ENCODE measurements at places on chromosomes 2 and 18.

- DNase-seq = no peak
Observed at GRCh38 chr2:167860082-167860481, 387.3 kb downstream of the STK39 start.

DNA sequence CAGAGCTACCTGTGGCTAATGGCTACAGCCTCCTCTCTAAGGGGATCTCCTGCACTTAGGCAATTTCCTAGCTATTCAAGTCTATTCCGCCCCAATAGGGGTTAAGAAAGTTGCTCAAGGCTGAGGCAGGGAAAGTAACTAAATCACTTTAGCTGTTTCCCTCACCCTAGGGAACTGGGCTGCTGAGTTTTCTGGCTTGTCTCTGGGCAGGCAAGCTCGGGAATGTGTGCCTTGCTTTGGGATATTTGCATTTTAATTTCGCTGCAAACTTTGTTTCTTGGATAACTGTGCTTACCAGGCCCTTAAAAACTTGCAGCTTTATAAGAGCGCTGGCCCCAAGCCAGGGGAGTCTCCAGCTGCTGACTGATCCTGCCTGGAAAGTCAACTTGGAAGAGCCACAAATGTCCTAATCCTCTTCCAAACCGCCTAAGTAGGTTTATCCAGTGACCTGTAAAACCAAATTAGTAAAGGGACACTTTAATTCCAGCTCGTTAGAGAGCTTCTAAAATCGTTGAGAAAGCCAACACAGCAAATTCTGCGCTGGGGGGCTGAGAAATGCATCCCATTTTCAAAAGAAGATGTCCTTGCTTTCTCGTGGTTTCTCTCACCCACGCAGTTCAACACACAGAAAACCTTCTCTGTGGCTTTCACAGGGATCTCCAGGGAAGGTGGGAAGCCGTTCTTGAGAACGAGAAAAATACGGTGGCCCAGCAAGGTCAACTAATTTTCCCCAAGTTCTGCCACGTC, 59.5 kb upstream of the SP3 start:
- no peak for DNase-seq

DNA sequence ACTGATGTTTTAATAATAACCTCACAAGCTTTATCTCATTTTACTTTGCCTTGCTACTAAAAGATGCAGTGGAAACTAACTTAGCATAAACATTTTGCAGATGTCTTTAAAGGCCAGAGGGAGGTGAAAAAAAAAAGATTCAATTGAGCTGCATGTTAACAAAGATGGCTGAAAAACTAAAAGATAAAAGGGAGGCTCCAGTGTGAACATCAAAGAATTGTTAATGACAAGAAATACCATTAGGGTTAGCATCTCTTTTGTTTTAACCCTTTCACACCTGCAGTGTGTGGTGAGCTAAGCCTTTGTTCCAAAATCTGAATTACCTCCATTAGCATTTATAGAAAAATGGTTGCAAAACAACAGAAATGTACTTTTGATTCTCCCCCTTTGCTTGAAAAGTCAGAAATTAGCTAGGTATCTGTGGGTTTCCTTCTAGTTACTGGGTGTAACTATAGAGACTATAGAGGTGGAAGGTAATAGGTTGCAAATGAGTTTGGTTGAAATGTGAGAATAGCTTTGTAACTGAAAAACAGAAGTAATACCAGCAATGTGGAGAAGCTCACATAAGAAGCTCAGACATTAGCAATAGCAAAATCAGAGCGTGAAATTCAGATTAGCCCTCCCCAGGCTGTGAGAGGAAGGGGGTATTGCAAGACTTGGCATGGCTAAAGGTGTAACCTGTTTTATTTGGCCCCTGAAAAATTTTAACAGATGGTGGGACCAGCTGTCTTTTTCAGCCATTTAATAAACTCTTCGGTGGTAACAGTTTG, 34.8 kb upstream of the SP5 start:
- no peak for DNase-seq

GRCh38 chr2:98539056-98539735, 69.1 kb downstream of the COA5 start:
- no peak for DNase-seq

- DNase-seq = no peak
Observed at GRCh38 chr2:177921726-177922125, 150.9 kb downstream of the PDE11A start.

GRCh38 chr18:63140997-63141777, 178.4 kb downstream of the BCL2 start:
- no peak for DNase-seq

- DNase-seq = no peak
Observed at GRCh38 chr2:13826314-13826853, 806.1 kb upstream of the LRATD1 start.

DNA sequence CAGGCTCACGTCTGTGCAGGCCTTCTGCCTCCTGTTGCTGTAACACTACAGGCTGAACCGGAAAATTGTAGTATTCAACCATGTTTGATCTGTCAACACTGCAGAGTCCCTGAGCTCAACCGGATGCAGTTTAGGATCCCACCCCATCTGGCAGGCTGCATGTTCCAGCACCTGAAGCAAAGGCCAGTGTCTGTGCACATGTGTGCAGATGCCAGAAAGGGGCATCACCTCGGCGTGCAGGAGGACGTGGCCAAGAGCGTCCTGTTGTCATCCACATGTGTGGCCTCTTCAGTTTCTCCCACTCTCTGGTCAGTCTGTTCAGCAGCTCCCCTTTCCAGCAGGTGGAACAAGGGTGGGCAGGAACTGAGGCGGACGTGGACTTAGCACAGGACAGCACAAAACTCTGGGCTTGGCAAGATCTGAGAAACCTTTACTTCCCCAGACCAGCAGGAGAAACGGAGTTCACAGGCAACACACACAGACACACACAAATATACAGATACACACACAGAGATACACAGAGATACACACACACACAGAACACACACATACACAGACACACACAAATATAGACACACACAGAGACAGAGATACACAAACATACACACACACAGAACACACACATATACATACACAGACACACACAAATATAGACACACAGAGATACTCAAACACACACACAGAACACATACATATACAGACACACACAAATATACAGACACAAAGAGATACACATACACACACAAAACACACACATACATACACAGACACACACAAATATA, 111.3 kb downstream of the NDUFA10 start:
- DNase-seq = no peak

- DNase-seq = no peak
Observed at GRCh38 chr2:152298754-152299153, 36.2 kb upstream of the FMNL2 start.

DNA sequence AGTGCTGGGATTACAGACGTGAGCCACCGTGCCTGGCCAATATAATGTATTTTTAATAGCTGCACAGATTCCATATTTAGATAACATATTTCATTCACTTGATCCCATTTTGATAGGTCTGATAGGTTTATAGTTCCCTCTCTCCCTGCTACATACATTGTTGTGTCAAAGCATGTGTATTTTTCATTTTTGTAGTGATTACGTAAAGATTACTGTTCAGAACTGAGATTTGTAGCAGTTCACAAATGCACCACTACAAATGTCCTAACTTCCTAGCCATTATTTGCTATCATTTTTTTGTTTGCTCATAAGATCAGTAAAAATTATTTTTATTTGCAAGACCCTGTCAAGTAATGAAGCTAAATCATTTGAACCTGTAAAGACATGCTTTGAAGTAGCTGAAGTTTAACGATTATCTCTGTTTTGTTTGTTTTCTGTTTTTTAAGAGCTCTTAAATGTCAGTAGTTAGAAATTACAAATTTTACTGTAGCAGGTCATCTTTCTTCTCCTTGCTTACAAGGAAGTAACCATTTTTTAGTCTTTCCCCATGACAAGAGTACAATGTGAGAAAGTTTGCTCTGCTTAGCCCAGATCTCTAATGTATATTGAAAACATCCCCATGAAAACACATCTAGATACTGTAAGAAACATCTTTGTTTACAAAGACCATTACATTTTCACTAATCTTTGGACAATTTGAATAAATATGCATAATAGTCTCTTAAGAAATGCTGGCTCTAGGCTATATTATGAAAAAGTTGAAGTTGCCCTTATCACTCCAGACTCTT, 54.1 kb downstream of the EML4 start:
- no peak for DNase-seq

- DNase-seq = no peak
Observed at GRCh38 chr2:168717790-168718502, 84.5 kb upstream of the NOSTRIN start.

DNA sequence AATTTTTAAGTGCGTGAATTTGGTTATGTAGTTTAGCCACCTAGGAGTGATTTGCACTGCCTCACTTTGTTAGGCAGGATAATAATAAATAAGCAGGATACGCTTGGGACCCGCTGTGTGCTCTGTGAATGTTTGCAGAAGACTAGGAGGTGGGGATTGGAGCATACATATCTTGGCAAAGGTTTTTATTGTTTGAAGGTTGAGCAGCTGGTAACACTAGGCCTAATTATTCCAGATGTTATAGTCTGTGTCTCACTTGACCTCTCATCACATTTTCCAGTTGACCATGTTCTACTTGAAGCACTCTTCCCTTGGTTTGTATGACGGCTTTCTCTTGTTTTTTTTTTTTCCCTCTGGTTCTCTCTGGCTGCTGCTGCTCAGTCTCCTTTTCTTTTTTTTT, 42.7 kb downstream of the FHOD3 start:
- no peak for DNase-seq

GRCh38 chr2:178498137-178498536, 17.9 kb downstream of the PLEKHA3 start:
- no peak for DNase-seq

- no peak for DNase-seq
Observed at GRCh38 chr18:58970943-58971790, 106.5 kb downstream of the ZNF532 start.

GRCh38 chr2:42167458-42167857, 1.7 kb upstream of the EML4 start:
- DNase-seq = no peak

DNA sequence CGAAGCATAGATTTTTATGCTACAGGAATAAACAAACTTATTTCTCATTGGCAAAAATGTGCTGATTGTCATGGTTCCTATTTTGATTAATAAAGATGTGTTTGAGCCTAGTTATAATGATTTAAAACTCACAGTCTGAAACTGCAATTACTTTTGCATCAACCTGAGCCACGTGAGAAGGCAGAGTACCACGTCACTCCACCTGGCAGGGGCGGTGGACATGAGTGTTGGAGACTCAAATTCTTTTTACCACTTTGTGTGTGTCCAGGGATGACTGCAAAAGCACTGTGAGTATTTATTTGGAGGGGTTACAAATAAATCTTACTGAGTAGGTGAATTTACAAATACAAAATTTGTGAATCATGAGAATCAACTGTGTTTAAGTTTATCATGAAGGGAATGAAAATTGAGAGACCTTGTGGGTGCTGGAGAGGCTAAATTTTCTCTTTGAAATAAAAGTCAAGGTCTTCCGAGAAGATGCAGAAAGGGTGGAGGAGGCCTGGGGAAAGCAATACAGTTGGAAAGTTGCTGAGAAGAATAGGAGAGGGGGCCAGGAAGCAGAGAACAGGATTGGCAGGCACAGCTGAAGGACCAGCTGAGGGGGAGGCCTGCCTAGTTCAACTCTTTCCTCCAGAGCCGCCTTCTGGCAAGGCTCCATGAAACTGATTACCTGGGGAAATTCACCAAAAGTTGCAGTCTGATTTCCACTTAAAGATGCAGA, 316.4 kb downstream of the MYCN start:
- DNase-seq = peak; percentile 42

GRCh38 chr2:40300391-40300790, 151.5 kb downstream of the SLC8A1 start:
- no peak for DNase-seq

DNA sequence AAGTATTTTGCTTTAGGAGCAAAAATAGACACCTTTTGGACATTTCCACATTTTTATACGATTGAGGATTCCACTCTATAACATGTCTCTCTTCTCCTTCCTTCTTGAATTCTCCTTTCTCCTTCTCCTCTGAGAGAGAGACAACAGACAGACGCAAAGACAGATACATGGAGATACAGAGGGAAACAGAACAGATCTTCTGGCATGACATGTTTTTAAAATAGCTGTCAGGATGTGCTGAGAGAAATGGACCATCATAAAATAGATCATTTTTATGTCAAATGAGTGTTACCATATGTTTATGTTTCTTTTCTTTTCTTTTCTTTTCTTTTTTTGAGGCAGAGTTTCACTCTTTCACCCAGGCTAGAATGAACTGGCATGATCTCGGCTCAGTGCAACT, 44.4 kb upstream of the ZNF532 start:
- no peak for DNase-seq

Data from RPMI8226 (cell line).